ENCODE measurements at places on chromosomes 7 and 10.

DNA sequence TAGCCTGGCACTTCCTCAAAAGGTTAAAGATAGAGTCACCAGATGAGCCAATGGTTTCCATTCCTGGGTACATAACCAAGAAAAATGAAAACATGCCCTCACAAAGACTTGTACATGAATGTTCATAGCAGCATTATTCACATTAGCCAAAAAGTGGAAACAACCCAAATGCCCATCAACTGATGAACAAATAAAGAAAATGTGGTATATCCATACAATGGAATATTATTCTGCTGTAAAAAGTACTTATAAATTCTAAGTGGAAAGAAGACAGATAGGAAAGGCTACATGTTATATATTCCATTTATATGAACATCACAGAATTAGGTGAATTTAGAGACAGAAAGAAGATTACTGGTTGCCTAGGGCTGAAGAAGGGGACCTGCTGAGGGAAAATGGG, 10.7 kb upstream of the SLC16A9 start:
- DNase-seq: no peak

- DNase-seq: no peak
These were observed 533.2 kb downstream of the PARD3 start for GRCh38 chr10:34281661-34282582.

DNA sequence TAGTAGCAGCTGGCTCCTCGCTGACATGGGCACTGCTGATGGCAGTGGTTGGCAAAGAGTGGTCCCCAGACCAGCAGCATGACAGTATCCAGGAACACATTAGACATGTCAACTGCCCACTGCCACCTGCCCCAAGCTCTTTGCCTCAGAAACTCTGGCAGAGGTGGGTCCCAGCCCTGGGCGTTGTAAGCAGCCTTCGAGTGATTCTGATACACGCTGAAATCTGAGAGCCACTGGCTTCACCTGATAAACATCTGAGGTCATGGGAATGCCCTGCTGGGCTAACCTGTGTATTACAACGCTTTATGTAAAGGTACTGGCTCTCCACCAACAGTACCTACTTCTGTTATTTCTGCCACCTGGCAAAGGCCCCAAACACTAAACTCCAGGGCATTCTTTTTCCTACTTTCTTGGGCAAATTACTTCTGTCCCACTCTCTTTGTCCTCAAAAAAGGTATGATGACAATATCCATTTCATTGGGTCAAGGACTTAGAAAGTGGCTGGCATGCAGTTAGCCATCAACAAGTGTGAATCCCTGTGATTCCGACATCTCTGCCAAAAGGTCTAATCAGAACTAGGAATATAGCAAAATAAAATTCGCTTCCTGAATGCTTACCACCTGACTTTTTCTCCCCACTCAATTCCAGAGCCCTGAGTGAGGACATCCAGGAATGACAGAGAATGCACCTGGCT, 9.2 kb downstream of the SGMS1 start:
- no peak for DNase-seq

DNA sequence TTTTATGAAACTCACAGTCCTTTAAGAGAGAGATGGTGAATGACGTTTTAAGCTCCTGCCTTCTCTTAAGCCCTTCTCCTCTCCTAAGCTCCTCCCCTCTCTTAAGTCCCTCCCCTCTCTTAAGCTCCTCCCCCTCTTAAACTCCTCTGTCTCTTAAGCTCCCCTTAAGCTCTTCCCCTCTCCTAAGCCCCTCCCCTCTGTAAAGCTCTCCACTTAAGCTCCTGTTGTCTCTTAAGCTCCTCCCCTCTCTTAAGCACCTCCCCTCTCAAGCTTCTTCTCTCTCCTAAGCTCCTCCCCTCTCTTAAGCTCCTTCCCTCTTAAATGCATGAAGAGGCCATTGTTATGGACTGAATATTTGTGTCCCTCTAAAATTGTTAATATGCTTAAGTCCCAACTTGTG, 1180.6 kb upstream of the AUTS2 start:
- no peak for DNase-seq

GRCh38 chr7:108235451-108236061, 105.4 kb upstream of the LAMB4 start:
- no peak for DNase-seq

GRCh38 chr7:1883031-1883761, 213.1 kb downstream of the ELFN1 start:
- peak; percentile 13 for DNase-seq

DNA sequence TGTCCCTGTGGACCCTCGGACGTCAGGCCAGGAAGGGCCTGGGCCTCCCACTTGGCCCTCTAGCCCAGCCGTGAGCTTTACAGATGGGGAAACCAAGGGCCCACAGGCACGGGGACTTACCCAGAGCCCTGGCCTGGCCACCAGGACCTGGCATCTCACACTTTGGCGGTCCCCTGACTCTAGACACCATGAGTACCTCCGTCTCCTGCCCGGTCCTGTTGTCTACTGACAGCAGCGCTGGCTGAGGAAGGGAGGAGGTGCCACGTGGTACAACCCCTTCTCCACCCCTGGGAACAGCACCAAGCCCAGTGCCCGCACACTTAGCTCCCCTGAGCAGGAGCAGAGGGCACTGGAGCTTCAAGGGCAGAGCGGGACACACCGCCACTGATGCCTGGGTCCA, 26.1 kb downstream of the ADGRA1 start:
- no peak for DNase-seq

Measured in pulmonary artery endothelial cell (primary cell).